ENCODE measurements at places on chromosomes 1 and 21.

- DNase-seq, result no peak
Measured at GRCh38 chr1:31642366-31642765, 2.3 kb downstream of the PEF1 start.

DNA sequence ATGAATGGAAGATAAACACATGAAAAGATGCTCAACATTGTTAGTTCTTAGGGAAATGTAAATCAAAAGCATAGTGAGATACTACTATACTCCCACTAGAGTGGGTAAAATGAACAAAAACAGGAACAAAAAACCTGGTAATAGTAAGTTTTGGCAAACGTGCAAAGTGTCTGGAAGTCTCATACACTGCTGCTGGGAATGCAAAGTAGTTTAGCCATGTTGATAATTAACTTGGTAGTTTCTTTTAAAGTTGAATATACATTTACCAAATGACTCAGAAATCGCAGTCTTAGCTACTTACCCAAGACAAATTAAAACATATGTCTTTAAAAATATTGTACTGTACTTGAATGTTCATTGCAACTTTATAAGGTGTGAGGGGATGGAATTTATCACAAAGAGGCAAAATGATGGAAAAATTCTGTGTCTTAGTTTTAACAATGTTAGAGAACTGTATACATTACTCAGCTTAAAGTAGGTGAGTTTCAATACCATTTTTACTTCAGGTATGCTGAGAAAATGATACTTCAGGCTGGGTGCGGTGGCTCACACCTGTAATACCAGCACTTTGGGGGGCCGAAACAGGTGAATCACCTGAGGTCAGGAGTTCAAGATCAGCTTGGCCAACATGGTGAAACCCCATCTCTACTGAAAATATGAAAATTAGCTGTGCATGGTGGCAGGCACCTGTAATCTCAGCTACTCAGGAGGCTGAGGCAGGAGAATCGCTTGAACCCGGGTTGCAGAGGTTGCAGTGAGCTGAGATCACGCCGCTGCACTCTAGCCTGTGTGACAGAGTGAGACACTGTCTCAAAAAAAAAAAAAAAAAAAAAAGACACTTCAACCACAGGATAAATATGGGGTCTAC, 102.3 kb downstream of the PDE4B start:
- no peak for DNase-seq

GRCh38 chr1:205275133-205275532, 46.4 kb downstream of the NUAK2 start:
- peak; percentile 24 for DNase-seq

- DNase-seq, result no peak
Measured at GRCh38 chr1:173204693-173205092, 2.4 kb downstream of the TNFSF4 start.

DNA sequence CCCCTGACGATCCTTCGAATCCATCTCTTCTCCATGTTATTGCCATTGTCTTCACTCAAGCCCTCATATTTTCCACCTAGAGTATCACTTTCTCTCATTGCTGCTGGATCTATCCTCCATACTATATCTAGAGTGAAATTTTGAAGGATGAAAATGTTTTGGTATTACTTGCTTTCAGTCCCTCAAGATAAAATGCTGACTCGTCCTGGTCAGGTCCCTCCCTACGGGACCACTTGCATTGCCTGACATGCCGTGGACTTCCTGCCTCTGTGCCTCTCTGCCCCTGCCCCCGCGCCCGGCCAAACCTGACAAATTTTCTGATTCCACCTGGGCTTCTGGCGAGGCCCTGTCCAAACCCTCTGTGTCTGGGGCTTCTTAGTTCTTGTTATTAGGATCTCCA, 23.6 kb downstream of the SPATA46 start:
- DNase-seq, result no peak

DNA sequence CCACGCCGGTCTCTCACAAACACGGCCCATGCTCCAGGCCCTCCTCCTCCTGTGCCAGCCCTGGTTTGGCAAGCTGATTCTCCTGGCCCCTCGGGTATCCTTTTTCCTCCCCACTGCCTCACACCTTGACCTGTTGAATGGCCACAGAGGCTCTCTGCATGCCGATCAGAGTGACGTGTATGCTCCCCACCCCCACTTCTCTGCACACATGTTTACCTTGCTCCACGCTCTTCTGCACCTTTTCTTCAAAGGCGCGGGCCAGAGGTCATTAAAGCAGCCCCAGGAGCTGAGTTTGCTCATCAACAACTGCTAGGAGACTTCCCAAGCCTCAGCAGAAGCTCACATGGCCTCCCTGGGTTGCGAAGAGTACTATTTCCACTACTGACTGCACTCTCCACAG, 139.3 kb upstream of the EDN2 start:
- DNase-seq, result no peak
